ENCODE measurements at places on chromosomes 2 and 18.

- DNase-seq = no peak
Observed at GRCh38 chr2:317501-318424, 29.9 kb upstream of the ALKAL2 start.

DNA sequence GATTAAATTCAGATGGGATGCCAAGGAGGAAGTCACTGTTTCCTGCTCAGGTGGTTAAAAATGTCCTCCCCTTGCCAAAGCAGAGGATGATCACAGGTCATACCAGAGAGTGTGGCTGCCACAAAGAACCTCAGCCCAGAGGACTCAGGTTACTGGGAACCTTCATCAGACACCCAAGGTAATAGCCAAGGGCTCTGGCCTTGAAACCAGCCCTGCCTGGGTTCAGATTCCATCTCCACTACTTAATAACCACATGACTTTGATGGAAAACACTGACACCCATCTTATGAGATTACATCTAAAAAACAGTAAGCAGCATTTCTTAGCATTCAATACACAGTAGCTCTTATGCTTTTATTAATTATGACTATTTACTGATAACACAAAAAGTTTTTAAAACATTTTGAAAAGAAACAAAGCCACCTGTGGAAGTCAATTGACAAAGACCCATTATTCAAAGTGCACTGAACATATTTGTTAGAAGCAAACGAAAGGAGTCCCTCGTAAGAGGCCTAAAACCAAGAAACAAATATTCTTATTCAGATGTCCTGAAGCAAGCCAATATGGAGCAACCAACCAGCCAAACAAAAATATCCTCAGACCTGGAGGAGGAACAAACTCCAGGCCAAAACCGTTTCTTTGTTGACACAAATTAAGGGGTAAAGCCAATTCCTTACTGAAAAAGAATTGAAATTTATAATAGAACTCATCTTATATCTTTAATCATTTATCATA, 241.5 kb downstream of the RNF152 start:
- no peak for DNase-seq

DNA sequence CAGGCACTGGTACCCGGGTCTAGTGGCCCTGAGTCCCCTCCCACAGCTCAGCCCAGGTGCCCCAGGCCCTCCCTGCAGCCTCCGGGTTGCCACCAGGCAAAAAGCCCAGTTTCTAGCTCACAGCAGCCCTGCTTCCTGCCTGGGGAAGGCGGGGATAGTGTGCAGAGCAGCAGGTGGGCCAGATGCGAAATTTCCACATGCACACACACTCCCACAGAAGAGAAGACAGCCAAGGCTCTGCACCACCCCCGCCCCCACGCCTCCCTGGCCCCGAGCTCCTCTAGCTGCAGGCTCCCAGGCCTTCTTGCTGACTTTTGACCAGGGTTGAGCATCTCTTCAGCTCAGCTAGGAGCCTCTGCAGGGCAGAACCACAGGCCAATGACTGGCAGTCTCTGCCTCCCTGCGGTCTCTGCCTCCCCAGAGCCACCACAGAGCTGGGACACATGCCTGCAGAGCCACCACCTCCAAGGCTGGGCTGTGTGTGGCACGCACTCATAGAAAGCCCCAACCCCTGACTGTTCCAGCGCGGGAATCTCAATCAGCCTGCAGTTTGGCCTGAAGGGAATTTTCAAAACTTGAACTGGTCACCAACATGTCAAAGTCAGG, 7.2 kb downstream of the SLC66A2 start:
- DNase-seq = peak; percentile 70

- DNase-seq = no peak
Observed at GRCh38 chr2:234640657-234641056, 143.8 kb upstream of the ARL4C start.

- DNase-seq = no peak
Observed at GRCh38 chr2:24919037-24919505, 966 bp downstream of the ADCY3 start.

GRCh38 chr2:43984533-43984932, 11.3 kb downstream of the LRPPRC start:
- DNase-seq = no peak

DNA sequence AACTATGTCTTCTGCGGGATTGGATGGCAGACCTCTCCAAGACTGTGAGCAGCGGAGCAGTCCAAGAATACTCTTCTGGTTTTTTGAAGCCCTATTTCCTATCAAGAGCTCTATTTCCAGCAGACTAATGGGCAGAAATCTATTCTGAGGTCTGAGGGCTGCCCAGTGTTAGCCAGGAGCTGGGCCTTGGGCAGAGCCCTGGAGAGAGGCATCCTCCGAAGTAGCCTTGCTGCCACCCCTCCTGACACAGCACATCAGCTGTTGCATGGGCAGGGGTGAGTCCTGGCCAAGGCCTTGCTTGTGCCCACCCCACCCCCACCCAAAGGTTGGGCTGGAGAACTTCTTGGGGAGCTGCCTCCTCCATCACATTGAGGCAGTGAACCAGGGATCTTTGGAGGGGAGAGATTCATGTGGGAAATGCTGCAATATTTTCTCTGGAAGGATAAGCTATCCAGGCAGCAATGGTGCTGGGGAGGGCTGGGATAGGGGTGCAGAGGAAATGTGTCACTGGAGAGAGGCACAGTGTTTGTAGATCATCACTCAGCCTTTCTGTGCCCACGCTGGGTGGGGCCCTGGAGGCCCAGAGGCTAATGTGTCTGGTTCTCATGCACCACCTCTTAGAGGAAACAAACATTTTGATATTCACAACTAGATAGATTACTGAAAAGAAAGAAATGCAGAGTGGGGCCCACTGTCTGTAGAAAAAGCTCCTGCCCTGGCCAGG, 104.7 kb downstream of the VSNL1 start:
- DNase-seq = no peak

- DNase-seq = no peak
Observed at GRCh38 chr2:8676921-8677645, 4.8 kb upstream of the ID2 start.

DNA sequence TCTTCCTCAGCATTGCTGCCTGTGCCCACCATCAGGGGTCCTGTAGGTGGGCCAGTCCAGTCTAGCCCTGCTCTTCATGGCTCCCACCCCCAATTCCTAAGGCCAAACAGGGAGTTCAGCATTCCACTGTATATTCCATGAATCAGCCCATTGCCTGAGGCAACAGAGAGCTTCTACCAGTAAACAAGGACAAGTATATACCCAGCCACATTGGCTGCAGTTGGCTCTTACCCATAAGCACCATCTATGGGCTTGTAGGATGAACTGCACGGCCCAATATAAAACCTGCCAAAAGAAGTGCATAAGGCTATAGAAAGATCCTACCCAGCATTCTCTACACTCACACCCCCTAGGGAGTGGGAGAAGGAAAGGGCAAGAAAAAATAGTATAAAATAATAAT, 95.1 kb upstream of the SALL3 start:
- DNase-seq = no peak

- DNase-seq = no peak
Observed at GRCh38 chr2:6352906-6353515, 512.7 kb downstream of the CMPK2 start.

GRCh38 chr2:142557391-142557790, 320.1 kb upstream of the KYNU start:
- DNase-seq = peak; percentile 1

DNA sequence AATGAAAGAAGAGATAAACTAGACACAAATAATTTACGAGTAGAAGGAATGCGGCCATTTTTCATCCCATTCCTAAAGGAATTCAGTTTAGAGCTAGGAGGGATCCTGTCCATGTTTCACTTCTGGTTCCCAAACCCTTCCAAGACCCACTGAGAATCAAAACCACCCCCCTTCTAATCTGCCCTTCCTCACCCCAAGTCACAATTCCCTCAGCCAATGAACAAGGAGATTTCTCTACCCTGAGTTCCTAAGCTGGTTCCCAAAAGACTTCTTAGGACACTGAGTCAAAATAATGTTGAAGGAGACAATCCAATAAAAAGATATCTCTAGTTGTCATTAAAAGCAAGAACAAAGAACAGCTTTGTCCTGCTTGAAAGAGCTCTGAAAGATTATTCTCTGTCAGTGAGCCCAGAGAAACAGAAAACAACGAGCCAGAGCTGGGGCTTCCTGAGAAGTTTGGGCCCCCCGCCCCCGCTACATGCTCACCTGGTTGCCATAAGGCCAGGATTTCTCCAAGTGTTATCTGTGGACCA, 45.7 kb downstream of the STK39 start:
- DNase-seq = no peak

- no peak for DNase-seq
Observed at GRCh38 chr2:169007941-169008340, 23.2 kb downstream of the ABCB11 start.

DNA sequence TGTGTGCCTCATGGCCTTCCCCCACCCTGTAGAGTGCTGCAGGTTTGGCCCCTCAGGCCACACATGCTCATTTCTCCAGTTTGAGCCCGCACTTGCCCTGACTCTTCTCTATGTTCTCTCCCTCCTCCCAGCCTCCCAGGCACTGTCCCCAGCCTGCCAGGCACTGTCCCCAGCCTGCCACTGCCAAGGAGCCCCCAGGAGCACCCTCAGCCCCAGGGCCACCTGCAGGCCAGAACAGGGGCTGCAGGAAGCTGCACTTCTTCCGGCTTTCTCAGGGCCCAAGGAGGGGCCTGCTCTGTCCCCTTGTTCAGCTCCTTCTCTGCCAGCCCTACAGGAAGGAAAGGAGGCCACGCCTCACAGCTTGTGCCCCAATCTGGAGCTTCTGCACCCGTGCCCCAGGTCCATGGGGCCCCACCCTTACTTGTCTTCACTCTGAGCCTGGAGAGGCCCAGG, 31.6 kb downstream of the CYP26B1 start:
- no peak for DNase-seq

DNA sequence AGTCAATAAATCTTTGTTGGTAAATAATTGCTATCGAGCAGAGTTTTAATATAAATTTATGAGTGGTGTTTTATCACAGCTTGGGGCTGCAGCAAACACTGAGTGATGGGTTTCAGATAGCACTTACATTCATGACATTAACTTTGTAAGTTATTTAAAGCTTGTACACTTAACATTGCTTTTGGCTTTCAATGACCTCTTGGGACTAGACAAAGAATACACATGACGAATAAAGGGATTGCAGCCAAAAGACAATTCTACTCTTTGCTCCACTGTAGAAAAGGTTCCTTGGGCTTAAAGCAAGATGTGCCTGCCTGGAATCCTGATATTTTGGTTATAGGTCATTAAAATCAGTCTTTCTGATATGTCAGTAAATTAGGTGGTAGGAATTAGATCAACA, 299.5 kb downstream of the GBX2 start:
- no peak for DNase-seq

DNA sequence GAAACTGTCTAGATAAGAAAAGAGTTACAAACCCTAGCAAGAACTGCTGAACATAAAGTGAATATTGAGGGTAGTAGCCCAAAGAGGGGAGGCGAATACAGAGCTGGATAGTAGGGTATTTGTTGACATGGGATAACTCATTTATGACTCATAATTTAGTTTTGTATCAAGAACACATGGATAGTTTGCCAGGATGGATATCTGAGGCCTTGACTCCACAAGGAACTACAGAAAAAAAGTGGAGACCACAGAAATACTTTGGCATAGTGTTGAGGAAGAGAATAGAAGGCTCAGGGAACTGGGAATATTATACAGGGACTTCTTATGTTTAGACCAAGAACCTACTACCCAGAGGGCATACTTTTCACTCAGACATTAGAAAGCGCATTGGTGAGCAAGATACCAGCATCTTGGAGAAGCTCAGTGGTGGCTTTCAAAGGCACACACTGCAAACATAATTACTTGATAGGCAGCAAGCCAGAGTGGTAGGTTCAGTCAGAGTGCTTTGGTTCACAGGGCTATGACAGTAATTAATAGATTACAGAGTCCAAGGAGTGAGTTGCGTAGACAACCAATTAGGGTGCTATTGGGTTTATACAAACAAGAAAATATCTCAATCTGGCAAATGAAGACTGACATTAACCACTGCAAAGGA, 51.9 kb upstream of the ZBTB7C start:
- DNase-seq = no peak

- DNase-seq = no peak
Observed at GRCh38 chr2:8538931-8539621, 142.8 kb upstream of the ID2 start.

DNA sequence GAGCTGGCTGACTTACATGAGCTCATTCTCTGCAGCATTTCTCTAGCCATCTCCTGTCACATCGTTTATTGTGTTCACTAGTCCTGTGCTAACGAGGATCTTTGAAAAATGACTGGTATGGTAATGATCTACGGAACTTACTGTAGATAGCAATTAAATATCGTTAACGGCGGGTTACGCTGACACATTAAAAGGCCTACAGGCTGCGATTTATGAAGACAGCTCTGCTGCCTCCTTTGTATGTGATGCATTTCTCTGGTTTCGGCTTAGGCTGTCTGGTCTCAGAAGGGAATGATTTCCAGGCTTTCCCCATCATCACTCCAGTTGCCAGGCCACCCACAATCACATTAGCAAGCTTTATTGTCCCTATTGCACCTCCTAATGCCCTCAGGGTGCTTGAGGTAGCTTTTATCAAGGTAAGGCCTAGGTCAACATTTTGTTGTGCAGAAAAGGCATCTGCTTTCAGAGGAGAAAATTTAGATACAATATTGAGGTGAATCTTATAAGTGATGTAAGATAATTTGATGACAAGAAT, 284.4 kb downstream of the SOX11 start:
- no peak for DNase-seq

DNA sequence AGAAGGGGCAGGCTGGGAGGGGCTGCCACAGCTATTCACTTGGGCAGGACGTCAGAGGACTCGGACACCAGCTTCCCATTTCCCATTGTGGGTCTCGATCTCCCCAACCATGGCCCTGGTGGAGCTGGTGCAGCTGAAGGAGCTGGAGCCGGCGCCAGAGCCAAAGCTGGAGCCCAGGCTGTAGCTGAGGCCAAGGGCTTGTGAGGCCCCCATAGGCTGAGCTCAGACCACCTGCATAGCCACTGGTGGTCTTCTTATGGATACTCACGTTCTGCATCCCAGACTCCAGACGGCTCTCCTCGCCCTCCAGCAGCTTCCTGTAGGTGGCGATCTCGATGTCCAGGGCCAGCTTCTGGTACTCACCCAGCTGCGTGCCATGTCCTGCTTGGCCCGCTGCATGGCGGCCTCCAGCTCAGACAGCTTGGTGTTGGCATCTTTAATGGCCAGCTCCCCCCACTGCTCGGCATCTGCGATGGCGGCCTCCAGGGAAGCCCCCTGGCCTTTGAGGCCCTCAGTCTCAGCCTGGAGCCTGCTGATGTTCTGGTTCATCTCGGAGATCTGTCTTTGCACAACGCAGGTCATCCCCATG, 6.0 kb upstream of the CDK5R2 start:
- DNase-seq = no peak

GRCh38 chr2:86003967-86004366, 101.7 kb downstream of the POLR1A start:
- DNase-seq = no peak

DNA sequence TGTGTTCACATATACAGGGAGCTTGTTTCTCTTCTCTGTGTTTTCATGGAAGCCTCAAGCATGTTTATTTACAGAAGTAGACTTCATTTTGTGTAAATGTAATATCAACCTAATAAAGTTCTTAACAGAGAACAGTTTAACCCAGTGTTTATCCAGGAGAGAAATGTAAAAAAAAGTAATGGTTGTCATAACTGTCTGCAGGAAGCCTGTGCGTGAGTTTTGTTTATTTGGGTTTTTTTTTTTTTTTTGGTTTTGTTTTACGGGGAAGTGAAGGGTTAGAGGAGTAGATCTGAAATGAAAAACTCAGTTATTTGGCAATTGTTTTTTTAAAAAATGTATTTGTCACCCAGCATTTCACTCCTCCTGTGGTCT, 124.7 kb downstream of the RAPGEF4 start:
- DNase-seq = no peak

Data from hematopoietic multipotent progenitor cell (in vitro differentiated cells).